ENCODE measurements at places on chromosomes 7 and 10.

- no peak for DNase-seq
These were observed 21.4 kb downstream of the MAD1L1 start for GRCh38 chr7:2211259-2211880.

DNA sequence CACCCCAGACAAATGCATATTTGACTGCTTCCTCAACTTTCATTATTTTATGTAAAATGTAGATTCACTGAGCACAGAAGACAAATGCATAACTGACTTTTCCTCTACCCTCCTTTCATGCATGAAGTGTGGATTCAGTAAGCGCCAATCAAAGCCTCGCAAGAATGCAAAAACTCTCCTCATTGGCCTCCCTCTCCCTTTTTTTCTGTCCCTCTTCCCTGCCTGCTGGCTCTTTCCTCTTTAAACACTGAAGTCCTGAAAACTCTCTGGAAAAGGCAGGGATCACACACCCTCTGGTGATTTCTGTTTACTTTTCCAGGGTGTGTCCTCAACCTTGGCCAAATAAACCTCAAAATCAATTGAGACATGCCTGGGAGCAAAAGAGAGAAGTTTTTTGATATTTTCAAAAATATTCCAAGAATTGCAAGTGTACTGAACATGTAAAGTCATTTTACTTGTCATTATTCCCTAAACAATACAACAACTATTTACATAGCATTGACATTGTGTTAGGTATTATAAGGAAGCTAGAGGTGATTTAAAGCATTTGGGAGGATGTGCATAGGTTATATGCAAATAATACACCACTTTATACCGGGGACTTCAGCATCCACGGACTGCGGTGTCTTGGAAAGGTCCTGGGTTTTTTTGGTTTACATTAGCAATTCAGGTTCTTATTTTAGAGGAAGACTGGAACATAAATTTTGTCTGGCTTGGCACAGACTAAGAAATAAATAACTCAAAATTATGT is 71.4 kb downstream of the SEC61G start:
- DNase-seq: no peak

DNA sequence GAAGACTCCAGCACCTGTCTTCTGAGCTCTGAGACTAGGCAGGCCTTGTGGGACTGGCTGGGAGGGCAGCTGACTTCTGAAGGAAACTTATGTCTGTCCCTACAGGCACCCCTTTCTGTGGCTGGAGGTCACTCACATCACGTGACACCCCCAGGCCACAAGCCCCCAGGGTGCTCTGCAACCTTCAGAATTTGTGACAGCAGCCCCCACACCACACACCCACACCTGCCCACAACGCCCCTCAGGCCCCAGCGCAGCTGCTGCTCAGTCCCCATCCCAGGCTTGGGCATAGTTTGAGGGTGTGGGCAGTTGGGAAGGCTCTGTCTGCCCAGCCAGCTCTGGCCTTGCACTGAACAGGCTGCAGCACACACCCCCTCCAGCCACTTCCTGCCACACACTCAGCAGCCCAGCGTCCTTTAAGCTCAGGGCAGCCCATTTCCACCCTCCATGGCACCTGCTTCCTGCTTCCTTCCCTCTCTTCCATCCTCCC is 80.0 kb upstream of the UNC5B start:
- no peak for DNase-seq

GRCh38 chr10:71406878-71407277 is 10.2 kb downstream of the CDH23 start:
- no peak for DNase-seq

DNA sequence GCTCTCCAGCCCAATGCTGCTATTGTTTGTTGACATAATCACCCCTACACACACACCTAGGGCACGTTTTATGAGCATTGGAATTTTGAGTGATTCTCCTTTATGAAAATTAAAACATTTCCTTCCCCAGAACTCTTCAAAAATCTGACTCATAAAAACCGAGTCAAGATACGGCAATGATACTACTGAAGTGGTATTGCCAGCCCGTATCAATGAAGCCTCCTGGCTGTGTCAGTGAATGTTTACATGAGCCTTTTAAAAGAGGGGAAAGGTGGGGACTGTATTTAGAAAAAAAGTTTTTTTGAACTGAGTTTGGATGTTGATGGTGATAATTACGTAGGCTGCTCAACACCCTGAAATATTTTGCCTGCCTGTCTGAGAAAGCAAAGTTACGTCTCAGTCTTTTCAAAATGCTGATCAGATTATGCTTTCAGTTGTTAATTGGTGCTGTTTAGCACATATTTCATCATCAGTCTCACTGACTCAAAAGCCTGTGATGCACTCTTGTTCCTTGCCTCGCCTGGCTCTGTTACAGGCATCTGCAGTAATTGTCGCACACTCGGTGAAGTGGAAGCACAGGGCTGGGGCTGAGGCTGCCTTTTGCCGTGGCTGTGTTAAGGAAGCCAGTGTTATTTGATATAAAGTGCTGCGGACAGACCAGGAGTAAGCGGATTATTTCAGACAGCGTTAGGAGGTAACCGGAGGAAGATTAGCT is 157.4 kb upstream of the TCF7L2 start:
- no peak for DNase-seq

- DNase-seq: no peak
These were observed 162.2 kb downstream of the SLIT1 start for GRCh38 chr10:97023401-97024167.

All from T1000 (cell line).